AG09319 (cell line): ENCODE measurements at places on chromosomes 12 and 14.

- no peak for DNase-seq
Measured at GRCh38 chr12:79326222-79326621, 364.5 kb downstream of the PAWR start.

DNA sequence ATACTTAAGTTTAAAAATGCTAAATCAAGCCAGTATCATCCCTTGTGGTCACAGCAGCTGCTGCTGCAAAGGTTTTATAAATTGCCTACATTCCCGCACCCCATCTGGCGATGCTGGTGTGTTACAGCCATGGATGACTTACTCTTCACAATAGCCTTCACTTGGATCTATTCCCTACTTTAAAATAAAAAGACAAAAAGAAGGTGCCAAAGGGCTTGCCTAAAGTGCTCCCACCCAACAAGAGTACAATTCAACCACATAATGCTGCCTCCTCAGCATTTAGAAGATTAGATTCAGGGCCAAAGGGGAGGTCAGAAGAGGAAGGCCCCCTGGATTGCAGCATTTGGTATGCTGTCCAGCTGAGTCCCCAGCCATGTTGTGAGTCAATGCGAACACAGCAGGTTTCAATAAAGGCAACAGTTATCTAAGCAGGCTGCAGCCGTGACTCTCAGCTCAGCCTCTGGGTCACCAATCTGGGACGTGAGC is 176.1 kb downstream of the DAD1 start:
- no peak for DNase-seq

- DNase-seq, result no peak
Measured at GRCh38 chr14:77908847-77909246, 108.9 kb downstream of the ADCK1 start.

- DNase-seq, result peak; percentile 4
Measured at GRCh38 chr14:34113005-34113511, 162.2 kb upstream of the EGLN3 start.

DNA sequence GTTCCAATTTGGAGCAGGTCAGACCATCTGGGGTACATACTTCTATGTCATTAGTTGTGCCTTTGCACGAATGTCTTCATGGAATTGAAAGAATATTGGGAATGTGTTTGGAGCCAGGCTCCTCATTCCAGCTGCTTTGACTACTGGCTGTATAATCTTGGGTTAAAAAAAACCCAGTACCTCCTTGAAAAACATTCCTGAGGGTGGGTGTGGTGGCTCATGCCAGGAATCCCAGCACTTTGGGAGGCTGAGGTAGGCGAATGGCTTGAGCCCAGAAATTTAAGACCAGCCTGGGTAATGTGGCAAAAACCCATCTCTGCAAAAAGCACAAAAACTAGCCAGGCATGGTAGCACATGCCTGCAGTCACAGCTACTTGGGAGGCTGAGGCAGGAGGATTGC is 125.6 kb downstream of the TTC8 start:
- no peak for DNase-seq

GRCh38 chr12:69987579-69988091 is 162.6 kb downstream of the MYRFL start:
- peak; percentile 77 for DNase-seq

DNA sequence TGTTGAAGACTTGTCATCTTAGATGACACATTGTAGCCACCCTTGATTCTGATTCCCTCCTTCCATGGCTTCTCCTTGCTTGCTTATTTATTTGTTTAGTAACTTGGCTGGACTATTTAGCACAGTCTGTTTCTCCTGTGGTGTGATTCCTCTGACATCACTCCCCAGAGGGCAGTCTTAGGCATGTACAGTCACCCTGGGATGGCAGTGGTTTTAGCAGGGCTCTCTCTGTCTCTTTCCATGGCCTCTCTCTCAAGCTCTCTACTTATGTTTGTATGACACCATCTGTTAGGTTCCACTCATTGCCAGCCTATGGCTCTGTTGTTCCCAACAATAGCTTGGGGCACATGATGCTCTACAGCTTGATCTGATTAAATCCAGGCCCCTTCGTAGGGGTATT is 158.3 kb downstream of the ADGRD1 start:
- DNase-seq, result no peak

DNA sequence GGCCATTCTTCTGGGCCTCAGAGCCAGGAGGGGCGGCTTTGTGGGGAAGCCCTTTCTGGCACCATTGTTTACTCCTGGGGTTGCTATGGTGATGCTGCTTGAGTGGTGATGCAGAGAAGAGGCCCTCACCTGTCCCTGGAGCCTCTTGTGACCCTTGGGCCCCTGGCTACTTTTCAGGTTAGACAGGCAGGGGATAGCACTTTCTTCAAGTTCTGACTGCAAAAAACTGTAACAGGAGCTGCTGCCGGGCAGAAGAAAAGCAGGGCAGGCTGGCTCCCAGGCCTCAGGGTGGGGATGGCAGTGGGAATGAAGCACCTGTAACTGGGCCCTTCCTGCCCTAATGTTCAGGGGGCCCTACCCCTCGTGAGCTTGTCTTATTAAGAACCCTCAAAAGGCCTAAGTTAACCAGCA is at the start of gene TEX52:
TSS of gene TEX52 (minus strand) at position 19 of the 411 bp plus-strand sequence. CDS start at position 6, 13 bp downstream.
- DNase-seq, result no peak

- DNase-seq, result no peak
Measured at GRCh38 chr14:24316597-24316950, 5.3 kb downstream of the LTB4R start.

DNA sequence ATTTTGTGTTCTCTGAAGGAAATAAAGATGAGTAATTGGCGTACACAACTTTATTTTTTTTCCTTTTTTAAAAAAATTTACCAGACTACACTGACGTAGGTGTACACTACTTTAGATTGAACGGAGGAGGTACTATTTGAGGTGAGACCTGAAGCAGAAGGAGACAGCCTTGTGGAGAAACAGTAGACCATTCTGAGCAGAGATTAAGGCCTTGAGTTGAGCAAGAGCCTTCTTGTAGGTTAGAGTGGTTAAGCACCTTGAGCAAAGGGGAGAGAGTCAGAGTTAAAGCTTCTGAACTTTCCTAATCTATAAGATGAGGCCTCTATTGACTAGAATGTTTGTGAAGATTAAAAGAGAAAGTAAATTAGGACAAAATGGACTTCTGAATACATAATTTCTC is 2.5 kb downstream of the LEMD3 start:
- DNase-seq, result no peak

DNA sequence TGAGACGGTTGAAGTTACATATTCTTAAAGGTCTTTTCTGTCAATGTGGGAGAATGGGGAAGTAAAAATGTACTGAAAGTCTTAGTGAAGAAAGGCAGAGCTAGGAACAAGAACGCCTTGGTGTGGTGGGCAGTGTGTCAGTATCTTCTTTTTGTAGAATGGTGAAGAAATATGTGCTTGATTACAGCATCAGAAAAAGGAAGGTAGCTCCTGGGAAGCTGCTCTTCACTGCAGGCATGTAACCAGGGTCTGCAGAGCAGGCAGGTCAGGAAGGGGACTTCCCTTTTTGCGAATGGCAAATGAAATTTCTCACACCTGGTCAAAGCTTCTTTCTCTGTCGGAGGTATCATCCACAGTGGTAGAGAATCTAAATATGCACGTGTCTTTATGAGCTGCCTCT is 226.2 kb downstream of the ADAMTS20 start:
- no peak for DNase-seq

GRCh38 chr12:74646831-74647230 is 109.2 kb downstream of the ATXN7L3B start:
- DNase-seq, result no peak

- DNase-seq, result no peak
Measured at GRCh38 chr14:91324606-91325575, 80.4 kb upstream of the GPR68 start.

GRCh38 chr12:24425601-24425970 is 476.1 kb upstream of the SOX5 start:
- DNase-seq, result no peak
